Spinal cord (tissue), 10 donors: ENCODE measurements at places on chromosomes 2 and 18. TPM values are rescaled to one million over a fixed set of nuclear protein-coding genes. Genes with fewer than 3 reads are reported as not detected.

Gene ARID5A
- polyA plus RNA-seq = 11.2 TPM

Gene KCNE4
- 8.3 TPM for polyA plus RNA-seq

Gene DSEL
- polyA plus RNA-seq = 21.2 TPM

Gene NGEF
- 38.9 TPM for polyA plus RNA-seq

- DNase-seq = no peak
- H3K4me1 ChIP-seq = no peaks in the 10 kb centered on the region
These were observed 271.3 kb downstream of the MREG start for GRCh38 chr2:215742021-215742420.

DNA sequence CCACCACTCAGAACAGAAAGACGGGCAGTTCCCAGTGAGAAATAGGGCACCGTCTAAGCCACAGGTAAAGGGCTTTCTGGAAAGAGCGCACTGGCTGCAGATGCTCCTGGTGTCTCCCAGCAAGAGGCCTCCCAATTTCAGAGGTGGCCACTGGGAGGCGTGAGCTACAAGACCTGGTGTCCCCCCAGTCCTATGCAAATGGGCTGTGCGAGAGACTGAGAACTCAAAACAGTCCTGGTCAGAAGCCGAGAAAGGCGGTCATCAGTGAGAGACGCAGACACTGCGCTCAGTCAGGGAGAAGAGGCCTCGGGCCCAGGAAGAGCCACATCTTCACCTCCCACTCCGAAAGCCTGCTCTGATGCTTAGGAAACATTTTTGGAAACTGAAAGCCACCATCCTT, 179.5 kb downstream of the EIPR1 start:
- H3K4me3 ChIP-seq = no peak overlapping the region
- H3K4me1 ChIP-seq = peaks cover 56% of the 10 kb centered on the region
- no peak for DNase-seq
- H3K27ac ChIP-seq = no peak overlapping the region
- H3K27me3 ChIP-seq = no peaks in the 10 kb centered on the region

DNA sequence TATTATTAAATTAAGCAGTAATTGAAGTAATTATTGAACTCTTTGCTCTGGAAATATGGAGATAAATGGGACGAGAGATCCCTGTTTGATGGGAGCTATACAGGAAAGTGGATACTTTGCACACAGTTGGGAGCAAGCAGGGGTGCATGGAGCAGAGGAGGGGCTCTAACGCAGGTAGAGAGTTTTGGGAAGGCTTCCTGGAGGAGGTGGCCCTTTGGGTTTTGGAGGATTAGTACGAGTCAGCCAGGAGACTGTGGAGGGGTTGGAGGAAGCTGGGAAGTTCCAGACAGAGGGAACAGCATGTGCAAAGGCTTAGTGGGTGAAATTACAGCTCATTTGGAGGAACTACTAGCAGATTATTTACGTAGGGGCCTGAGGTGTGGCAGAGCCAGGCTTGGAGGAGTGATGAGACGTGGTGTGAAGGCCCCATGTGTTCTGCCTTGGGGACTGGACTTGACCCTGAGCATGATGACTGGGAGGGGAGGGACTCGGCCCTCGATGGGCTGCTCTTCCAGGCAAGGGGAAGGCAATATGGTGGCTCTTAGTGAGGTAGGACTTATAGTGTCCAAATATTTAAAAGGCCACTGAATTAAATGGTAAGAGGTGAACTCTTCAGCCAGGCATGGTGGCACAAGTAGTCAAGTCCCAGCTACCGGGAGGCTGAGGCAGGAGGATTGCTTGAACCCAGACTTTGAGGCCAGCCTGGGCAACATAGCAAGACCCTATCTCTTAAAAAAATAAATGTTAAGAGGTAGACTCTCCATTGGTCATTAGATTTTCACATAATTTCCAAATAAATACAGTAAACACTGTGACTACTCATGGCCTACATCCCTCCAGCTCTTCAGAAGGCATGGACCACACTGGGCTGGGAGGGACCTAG, 30.2 kb downstream of the GREB1 start:
- no peak for DNase-seq
- no peak overlapping the region for H3K27ac ChIP-seq
- H3K36me3 ChIP-seq = peaks cover 5% of the 10 kb centered on the region
- H3K27me3 ChIP-seq = no peaks in the 10 kb centered on the region
- H3K4me1 ChIP-seq = peaks cover 10% of the 10 kb centered on the region

- no peak for DNase-seq
- no peaks in the 10 kb centered on the region for H3K36me3 ChIP-seq
- H3K4me3 ChIP-seq = no peak overlapping the region
- peaks cover 16% of the 10 kb centered on the region for H3K4me1 ChIP-seq
These were observed 24.1 kb downstream of the TWIST2 start for GRCh38 chr2:238872026-238872425.

GRCh38 chr2:201668402-201668910, 25.2 kb upstream of the TMEM237 start:
- H3K36me3 ChIP-seq = no peaks in the 10 kb centered on the region
- no peak overlapping the region for H3K4me3 ChIP-seq
- H3K27me3 ChIP-seq = no peaks in the 10 kb centered on the region
- no peak for DNase-seq
- no peaks in the 10 kb centered on the region for H3K4me1 ChIP-seq
- H3K27ac ChIP-seq = no peak overlapping the region

DNA sequence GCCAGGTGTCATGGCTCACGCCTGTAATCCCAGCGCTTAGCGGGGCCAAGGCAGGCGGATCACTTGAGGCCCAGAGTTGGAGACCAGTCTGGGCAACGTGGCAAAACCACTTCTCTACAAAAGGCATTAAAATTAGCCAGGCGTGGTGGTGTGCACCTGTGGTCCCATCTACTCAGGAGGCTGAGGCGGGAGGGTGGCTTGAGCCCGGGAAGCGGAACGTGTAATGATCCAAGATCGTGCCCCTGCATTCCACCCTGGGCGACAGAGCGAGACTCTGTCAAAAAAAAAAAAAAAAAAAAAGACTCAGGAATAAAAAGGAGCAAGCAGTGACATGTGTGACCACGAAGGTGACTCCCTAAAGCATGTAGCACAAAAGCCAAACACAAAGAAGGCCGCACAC, 50.1 kb upstream of the SALL3 start:
- no peak for DNase-seq
- no peak overlapping the region for H3K4me3 ChIP-seq
- H3K4me1 ChIP-seq = no peaks in the 10 kb centered on the region
- no peak overlapping the region for H3K27ac ChIP-seq
- H3K27me3 ChIP-seq = no peaks in the 10 kb centered on the region
- no peaks in the 10 kb centered on the region for H3K36me3 ChIP-seq

DNA sequence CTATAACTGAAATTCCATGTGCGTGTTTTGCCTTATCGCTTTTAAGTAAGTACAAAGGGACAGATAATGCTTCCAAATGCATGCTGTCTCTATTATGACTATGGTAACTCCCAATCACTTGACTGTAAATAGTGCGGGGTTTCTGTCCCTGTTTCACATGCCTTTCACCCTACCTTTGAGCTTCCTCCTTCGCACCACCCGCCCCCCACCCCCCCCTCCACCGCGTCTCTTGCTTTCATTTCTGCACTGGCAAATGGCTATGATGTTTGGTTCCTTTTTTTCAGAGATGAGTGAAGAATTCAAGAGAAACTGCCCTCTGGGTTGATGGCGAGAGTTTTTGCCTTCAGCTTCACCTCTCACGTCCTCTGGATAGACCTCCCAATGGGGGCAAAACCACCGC, 25.0 kb upstream of the SPP2 start:
- no peaks in the 10 kb centered on the region for H3K36me3 ChIP-seq
- peak; percentile 6 for DNase-seq
- no peak overlapping the region for H3K27ac ChIP-seq
- H3K4me3 ChIP-seq = no peak overlapping the region
- H3K27me3 ChIP-seq = peaks cover 2% of the 10 kb centered on the region
- peaks cover 6% of the 10 kb centered on the region for H3K4me1 ChIP-seq

- H3K36me3 ChIP-seq = no peaks in the 10 kb centered on the region
- no peak overlapping the region for H3K4me3 ChIP-seq
- no peaks in the 10 kb centered on the region for H3K27me3 ChIP-seq
These were observed 10.5 kb upstream of the FAM124B start for GRCh38 chr2:224412141-224413015.

DNA sequence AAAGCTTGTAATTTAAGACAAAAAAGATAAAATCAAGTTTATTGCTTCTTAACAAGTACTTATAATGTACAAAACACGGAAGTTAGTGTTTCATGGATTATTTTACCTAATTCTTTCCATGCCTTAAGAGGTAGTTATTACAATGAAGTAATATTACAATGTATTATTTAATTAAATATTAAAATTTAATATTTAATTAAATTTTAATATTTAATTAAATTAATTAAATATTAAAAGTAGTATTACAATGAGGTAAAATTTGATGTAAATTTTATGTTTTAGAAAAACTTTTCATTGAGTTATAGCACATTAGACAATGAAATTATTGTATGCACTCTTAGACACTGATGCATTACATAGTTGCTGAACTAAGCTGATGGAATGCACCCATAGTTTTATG, 220.7 kb upstream of the NETO1 start:
- H3K27me3 ChIP-seq = no peaks in the 10 kb centered on the region
- no peak for DNase-seq
- no peaks in the 10 kb centered on the region for H3K4me1 ChIP-seq
- H3K36me3 ChIP-seq = no peaks in the 10 kb centered on the region
- no peak overlapping the region for H3K4me3 ChIP-seq
- no peak overlapping the region for H3K27ac ChIP-seq
